Activated CD4-positive, alpha-beta T cell treated with anti-CD3 and anti-CD28 coated beads for 48 hours (primary cell): ENCODE measurements at places on chromosomes 5 and 9.
A peak's percentile ranks its signal among the peaks of the same experiment; 100 is the strongest.

DNA sequence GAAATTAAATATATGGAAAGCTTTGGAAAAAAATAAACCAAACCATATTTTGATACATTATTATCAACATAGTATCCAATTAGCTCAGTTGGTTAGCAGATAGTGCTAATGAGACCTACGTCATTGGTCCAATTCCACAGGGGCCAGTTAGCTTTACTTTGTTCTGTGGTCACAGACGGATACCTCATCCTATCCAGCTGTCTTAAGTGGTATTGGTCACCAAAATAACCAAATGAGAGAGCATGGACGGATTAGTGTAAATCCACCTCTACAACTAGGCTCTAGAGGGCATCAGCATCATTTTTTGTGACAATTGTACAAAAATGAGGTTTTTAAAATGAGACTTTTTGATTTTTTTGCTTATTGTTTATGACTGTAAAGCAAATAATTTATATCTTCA lies 364.2 kb downstream of the KIAA0825 start:
- DNase-seq: no peak

DNA sequence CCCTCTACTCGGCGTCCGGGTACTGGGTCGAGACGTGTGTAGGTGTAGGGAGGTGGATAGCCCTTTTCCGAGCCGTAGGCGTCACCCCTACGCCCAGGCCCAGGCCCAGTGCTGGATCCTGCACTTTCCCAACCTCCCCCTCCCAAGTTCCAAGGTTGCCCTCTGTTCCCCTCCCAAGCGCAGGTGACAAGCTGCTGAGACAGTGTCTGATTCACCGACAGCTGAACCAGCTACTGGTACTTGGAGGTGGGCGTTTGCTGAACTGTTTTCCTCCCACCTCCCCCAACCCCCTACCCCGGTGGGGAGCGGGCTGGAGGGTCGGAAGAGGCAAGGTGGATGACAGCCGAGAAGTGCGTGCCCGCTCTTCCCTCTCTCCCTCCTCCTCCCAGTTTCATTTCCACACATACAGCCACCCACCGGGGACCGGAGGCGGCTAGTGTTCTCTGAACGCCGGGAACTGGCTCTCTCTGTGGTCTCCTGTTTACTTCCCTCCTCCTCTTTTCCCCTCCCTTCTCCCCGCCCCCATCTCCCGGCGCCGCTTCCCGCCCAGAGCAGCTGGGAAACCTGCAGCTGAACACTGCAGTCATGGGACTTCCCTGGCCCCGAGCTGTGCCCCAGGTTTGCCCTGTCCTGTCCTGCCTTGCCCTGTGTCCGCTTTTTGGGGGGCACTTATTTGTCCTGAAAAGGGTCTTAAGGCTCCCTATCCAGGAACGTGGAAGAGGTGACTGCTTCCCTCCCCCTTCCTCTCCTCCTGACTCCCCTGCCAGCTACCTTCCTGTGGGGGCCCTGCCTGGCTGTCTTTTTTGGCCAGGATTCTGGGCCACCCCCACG lies 6.2 kb upstream of the KLF9 start:
- peak; percentile 71 for DNase-seq

DNA sequence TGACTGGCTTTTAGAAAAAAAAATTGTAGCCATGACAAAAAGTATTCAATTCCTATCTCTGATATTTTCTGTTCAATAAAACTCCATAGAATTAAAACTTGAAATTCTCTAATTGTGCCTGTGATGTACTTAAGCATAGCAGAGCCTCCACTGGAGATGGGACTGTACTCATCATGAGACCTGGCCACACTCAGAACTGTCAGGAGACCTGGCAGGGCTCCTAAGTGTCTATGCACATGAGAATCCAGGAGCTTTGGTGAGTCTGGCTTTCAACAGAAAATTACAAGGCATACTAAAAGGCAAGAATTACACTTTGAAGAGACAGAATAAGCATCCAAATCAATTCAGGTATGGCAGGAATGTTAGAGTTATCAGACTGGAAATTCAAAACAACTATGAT lies 26.7 kb upstream of the ERCC6L2 start:
- DNase-seq: no peak

DNA sequence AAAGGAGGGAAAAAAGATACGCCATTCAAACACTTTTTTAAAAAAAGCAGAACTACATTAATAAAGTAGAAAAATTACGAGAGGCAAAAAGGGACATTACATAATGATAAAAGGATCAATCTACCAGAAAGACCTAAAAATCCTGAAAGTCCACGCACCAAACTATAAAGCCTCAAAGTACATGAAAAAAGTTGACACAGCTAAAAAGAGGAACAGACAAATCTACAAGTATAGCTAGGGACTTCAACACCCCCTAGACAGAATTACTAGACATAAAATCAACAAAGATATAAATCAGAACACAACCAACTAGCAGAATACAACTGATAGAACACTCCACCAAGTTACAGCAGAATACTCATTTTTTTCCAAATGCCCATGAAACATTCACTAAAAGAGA lies 11.1 kb downstream of the CAMSAP1 start:
- no peak for DNase-seq

DNA sequence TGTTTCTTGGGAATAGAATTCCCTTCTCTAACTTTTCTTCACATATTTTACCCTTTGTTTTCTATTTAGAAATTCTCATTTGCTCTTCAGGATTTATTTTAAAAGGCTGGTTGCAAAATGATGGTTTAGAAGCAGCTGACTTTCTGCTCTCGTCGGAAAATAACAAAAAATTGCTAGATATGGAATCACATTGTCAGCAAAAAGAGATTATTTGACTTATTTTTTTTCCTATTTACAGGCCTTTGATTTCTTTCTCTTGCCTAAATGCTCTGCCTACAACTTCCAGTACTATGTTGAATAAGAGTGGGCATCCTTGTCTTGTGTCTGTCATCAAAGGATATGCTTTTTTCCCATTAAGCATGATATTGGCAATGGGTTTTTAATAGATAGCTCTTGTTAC lies 1619.1 kb upstream of the ACO1 start:
- no peak for DNase-seq
